ENCODE measurements at places on chromosomes 11 and 22.

GRCh38 chr11:200224-201003, 6.8 kb downstream of the BET1L start:
- DNase-seq, result no peak

DNA sequence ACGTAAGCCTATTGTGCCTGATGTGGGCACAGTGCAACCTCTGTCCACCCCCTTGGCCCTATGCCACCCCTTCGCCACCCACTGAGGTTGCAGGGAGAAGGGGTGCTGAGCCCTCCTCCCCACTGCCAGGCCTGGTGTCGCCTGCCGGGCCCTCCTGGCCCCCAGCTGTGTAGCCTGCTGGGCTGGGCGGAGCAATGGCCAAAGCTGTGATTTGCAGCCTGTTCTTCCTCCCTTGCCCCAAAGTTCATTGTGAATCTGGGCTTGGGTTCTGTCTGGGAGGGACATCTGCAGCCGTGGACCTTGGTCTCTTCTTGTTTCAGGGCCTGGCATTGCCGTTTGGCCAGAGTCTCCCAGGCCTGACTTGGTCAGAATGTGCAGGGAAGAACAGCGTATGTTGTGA, 121.9 kb downstream of the PKNOX2 start:
- no peak for DNase-seq

GRCh38 chr22:36327922-36328551, 59.7 kb downstream of the MYH9 start:
- no peak for DNase-seq

GRCh38 chr11:64726211-64726641, 3.2 kb upstream of the NRXN2 start:
- DNase-seq, result no peak

DNA sequence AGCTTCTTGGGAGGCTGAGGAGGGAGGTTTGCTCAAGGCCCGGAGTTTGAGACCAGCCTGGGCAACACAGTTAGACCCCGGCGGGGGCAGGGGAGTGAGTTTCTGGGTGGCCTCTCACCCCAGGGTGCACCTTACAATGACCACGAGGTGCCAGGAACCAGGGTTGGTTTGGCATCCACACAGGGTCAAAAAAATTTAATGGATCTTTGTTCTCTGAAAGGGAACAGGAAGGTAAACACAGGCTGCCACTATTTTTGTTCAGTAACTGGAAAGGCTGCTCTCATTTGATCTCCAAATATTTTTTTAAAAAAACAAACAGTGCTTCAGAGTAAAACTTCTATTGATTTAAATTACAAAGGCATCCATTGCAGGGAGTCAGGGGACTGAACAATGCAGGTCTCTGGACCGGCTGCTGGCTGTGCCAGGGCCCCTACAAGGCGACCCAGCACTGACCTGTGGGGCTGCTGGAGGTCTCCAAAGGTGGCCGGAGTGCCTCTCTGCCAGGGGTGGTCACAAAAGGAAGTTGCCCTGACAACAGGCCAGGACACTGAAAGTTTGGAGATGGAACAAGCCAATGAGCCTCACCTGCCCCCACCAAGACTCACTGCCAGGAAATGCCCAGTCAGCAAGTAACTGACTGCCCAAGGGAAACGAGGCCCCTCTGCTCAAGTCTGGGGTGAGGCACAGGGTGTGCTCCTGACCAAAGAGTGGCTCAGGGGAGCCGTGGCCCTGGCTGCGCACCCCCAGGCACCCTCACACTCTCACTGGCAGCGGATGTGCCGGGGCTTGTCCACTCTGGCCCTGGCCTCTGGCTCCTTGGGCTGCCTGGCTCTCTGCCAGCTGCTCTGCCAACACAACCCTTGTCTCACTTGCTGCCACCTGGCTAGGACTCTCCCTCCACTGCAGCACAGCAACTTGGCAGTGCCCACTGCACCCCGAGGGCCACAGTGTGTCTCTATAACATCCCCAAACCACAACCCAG, 51.8 kb downstream of the ARFGAP3 start:
- DNase-seq, result no peak

GRCh38 chr11:58801302-58801701, 43.2 kb downstream of the GLYATL2 start:
- DNase-seq, result no peak

Measured in AG04449 (cell line).